ENCODE measurements at places on chromosomes 11 and 22.

GRCh38 chr11:111606986-111607385 is 4.7 kb downstream of the SIK2 start:
- DNase-seq: peak; percentile 56

- DNase-seq: no peak
Observed at GRCh38 chr11:16160146-16160545, 196.2 kb downstream of the SOX6 start.

DNA sequence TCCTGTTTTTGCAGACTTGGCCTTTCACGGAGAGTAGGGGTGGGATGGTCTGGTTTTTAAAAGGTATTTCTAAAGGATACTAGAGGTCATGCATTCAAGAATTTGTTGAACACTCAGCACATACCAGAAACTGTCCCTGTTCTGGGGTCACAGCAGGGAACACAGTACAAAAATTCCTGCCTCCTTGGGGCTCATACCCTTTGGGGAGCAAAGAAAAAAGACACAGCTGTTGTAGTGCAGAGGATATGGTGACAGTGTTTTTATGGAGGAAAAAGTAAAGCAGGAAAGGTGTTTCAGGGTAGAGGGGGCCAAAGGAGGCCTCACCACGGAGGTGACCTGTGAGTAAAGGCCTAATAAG is 8.4 kb downstream of the SLC3A2 start:
- no peak for DNase-seq

DNA sequence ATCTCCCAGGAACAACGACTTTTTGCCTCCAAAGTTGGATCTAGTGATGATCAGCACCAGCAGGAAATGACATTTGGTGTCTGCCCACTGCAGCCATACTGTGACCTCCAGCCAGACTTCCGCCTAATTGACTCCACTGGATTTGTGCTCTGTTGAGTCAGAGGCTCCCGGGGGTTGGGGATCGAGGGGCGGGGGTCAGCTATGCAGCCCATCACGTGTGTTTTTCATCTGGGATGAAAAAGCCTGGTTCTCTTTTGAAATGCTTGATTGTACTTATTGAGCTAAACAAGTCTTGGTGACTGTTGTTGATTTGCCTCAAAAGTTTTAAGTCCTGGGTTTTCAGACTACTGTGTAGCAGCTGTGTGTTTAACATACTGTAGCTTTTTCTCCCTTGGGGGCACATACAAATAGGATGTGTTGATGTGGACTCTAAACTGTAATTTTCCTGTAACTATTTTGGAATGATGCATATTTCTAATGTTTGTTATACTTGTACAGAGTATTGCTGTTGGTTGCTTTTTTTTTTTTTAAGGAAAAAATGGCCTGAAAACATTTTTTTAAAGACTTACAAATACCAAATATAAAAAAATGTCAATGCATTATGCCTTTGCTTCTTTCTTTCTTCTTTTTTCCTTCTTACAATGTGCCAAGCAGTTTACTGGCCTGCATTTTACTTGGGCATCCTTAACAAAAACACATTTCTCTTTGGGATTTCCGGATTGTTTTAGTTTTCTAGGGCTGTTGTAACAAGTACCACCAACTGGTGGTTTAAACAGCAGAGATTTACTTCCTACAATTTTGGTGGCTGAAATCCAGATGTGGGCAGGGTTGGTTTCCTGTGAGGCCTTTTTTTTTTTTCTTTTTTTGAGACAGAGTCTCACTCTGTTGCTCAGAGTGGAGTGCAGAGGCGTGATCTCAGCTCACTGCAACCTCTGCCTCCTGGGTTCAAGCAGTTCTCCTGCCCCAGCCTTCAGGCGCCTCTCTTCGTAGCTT is 46.1 kb upstream of the OR4B1 start:
- peak; percentile 78 for DNase-seq

- DNase-seq: no peak
Observed at GRCh38 chr11:109885006-109885405, 208.2 kb upstream of the ZC3H12C start.

DNA sequence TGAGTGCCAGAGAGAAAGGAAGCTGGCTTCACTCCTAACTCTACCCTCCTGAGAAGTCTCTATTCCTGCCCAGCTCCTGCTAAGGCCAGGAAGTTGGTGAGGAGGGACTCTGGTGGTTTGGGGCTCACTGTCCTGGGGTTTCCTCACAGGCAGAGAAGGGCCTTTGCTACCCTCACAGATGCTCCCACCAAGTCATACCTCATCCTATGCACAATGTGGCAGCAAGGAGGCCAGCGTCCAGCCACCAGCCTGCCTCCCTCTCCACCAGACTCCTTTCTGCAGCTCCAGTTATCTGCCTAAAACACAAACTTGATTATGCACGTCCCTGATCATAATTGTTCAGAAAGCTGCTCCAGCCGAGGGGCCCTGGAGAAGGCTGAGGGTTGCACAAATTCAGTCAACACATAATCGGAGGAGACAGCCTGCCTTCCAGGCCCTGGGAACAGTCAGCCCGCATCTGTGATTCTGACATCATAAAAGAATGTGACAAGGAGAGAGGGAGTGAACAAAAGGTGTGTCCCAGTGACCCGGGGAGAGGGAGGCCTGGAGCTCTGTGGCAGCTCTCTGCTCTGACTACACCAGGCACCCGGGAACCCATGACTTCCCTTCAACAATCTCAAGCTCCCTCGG is 28.8 kb downstream of the DKK3 start:
- DNase-seq: peak; percentile 83

GRCh38 chr22:49062802-49063544 is 764.7 kb downstream of the BRD1 start:
- no peak for DNase-seq

DNA sequence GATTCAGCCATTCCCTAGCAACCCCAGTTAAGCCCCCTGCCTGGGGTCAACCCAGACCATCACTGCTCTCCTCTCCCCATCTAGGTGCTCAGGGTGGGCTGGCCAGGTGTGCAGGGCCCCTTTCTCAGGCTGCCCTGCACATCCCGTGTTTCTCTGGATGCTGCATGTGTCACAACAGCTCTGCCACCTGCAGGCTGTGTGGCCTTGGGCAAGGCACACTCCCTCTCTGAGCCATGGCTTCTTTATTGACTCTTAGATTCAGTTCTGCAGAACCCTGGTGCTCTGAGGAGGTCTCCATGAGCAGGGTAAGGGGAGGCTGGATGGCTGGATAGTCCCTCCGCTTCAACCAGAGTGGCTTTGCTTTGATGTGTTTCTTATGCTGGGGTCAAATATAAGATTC is 24.6 kb downstream of the RPS6KA4 start:
- no peak for DNase-seq

DNA sequence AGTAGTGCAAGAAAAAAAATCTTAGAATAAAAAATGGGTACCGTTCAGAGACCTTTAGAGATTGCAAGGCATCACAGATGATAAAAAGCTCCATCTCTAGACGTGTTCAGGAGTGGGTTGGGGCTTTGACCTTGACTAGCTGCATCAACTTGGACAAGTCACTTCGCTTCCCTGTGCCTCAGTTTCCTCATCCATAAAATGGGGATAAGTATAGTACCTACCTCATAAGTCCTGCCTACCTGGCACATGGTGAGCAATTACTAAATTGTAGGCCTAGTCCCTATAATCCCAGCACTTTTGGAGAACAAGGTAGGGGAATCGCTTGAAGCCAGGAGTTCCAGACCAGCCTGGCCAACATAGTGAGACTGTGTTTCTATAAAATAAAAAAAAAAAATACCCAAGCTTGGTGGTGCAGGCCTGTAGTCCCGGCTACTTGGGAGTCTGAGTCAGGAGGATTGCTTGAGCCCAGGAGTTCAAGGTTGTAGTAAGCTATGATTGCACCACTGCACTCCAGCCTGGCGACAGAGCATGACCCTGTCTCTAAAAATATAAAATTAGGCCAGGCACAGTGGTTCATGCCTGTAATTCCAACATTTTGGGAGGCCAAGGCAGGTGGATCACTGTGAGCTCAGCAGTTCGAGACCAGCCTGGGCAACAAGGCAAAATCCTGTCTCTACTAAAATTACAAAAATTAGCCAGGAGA is 6.0 kb upstream of the F2 start:
- no peak for DNase-seq

GRCh38 chr11:95567685-95568084 is 221.9 kb downstream of the FAM76B start:
- peak; percentile 81 for DNase-seq
